ENCODE measurements at places on chromosomes 2 and 18.

GRCh38 chr18:43080671-43081070 is 34.8 kb downstream of the RIT2 start:
- DNase-seq, result no peak

DNA sequence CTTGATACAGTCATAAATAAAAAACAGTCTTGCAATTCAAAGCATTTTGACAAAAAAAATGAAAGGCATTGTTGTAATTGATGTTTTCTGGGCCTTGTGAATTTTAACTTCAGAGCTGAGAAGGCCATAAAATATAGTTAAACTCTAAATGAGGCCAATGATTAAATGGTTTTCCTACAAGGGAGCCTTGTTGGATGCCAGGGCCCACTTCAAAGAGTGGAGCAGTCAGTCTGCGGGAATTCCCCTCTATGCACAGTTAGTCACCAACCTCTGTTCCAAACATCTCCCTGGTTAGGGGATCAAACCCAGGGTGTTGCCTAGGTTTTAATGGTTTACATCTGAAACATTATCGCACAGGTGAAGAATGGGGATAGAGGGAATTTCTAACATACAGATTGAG is 143.4 kb downstream of the NCKAP5 start:
- DNase-seq, result no peak

- no peak for DNase-seq
Observed at GRCh38 chr2:133644846-133645245, 76.6 kb upstream of the NCKAP5 start.

DNA sequence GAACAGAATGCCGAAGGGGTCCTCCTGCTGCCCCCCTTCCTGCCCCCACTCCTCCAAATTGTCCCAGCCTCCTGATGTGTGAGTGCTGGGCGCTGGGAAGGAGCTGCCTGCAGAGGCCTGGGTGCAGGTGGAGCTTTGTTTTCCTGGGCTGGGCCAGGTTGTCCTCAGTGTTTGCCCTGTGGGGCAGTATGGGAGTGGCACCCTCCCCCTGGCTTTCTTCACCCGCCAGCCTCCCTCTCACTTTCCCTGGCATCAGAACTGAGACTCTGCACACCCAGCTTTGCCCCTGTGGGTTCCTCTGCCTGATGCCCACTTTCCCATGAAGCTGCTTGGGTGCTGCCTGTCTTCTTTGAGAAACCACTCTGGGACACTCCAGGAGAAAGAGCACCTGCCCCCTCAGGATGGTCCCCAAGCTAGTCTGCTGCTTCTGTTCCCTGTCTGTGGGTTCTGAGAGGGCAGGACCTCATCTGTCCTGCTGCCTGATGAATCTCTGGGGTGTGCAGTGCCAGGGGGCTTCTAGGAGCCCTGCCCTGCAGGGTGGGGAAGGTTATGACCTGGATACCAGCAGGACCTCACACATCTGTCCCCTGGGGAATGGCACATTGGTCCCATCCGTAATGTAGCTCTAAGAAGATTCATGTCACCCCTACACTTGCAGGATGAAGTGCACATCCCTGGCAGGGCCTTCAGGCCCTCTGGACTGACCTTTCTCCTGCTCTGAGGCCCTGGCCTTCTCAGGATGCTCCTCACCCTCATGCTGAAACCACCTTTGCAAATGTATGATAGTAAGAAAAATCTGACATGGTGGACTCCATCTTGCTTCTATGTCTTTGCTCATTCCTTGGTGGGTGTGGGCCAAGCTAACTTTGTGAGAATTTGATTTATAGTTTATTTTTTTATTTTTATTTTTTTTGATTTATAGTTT is 146.8 kb upstream of the HS6ST1 start:
- DNase-seq, result no peak

DNA sequence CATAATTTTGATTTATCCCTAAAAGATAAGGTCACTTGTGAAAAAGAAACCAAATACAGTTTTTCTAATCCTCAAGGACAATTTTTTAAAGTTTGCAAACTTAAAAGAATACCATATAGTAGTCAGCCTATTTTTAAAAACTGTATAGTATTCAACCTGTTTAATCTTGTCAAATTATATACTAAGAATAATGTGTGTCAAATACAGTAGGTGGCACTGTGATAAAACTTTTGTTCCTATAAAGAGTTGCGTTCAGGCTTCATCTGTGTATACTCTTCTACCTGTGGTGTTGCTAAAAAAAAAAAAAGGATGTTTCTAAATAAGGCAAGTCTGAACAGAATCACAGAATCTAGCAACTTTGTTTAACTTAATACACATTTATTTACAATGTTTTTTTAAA is 68.6 kb downstream of the CCDC138 start:
- no peak for DNase-seq

- DNase-seq, result no peak
Observed at GRCh38 chr2:161115605-161116380, 44.4 kb upstream of the TANK start.

- peak; percentile 4 for DNase-seq
Observed at GRCh38 chr18:44507729-44508325, 172.9 kb upstream of the SETBP1 start.
